Stimulated activated CD4-positive, alpha-beta T cell treated with anti-CD3 and anti-CD28 coated beads, Interleukin-15, amount 100 ng/mL, for 48 hours (primary cell): ENCODE measurements at places on chromosomes 2 and 18.

DNA sequence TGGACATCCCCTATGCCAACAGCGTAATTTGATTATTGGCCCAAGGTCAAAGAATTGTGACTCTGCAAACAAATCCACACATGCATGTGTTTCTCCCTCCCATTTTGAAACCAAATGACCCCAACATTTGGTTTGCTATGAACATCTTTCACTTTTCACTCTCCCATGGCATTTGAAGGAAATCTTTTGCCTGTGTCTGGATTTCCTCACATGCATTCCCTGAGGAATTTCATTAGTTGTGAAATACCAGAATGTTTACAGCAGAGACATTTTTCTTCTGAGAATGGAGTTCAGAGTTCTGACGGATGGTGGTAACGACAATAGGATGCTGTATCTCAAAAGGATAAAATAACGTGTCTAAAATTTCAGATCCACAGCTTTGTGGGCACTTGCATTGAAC, 60.3 kb upstream of the LMAN1 start:
- no peak for DNase-seq

DNA sequence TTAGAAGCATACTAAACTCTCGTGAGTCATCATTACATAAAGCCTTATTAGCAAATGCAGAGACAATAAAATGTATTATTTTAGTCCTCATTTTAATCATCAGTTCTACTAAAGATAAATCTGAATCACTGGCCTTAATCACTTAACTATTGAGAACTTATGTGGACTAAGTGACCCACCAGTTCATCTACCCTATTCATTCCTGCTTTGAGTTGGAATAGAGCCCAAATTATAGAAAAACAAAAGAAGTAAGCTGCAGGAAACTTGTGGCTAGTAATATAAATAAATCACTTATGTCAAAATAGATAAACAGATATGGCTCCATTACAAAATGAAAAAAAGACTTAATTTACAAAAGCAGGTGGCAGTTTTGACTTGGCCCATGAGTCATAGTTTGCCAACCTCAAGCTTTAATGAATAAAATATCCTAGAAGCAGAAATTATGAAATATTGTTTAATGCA, 851.8 kb upstream of the CRIM1 start:
- no peak for DNase-seq

DNA sequence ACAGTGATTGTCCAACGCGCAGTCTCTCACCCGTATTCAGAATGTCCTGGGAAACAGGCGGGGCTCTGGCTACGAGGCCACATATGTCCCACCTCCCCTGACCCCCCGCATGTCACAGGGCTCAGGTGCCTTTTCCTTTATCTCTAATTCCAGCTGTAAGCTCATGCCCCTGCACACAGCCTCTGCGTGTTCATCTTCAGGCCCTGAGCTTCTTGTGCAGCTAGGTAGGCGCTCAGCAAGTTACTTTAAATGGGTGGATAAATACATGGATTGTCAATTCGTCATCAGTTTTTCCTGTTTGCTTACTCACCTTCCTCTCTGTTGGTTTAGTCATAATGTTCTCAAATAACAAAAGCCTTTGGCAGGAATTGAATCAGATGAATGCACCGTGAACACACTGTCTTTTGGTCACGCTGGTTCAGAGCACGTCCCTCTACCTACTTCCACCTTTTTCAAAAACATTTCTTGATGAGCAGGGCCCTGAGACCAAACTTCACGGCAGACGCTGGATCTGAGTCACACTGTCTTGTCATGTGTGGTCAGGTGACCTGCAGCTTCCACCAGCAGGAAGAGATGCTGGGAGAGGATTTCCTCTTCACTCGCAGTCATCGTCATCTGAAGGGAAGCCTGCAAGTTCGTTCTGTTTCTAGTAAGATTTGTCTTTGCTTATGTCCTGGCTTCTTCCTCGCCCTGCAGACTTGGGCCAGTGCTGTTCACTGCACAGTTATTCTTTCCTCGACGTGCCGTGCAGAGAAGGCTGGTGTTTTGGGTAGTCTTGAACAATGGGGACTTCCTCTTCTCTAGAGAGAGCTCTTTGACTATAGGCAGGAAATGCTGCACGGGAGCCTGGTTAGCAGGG, 138.1 kb downstream of the PTGR3 start:
- DNase-seq = peak; percentile 56

GRCh38 chr2:86621280-86621943, 2.3 kb downstream of the RNF103 start:
- no peak for DNase-seq

DNA sequence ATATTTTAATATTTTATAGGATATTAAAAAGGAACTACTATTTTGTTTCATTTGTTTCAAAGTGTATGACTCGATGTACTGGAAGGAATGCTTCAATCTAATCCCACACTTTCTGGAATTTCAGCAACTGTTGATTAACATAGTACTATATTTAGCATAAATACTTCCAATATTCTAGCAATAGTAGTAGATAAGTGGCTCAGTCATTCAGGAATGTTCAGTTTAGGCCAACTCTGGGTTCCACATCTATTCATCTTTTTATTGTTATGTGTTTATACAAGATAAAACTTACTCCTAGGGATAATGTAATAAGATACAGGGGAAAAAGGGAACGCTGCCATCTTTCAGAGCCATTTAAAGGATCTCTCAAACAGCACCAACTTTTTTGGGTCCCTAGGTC, 22.3 kb upstream of the ORC2 start:
- DNase-seq = no peak

- DNase-seq = no peak
These were observed 550.9 kb upstream of the PKDCC start for GRCh38 chr2:41496908-41497307.

DNA sequence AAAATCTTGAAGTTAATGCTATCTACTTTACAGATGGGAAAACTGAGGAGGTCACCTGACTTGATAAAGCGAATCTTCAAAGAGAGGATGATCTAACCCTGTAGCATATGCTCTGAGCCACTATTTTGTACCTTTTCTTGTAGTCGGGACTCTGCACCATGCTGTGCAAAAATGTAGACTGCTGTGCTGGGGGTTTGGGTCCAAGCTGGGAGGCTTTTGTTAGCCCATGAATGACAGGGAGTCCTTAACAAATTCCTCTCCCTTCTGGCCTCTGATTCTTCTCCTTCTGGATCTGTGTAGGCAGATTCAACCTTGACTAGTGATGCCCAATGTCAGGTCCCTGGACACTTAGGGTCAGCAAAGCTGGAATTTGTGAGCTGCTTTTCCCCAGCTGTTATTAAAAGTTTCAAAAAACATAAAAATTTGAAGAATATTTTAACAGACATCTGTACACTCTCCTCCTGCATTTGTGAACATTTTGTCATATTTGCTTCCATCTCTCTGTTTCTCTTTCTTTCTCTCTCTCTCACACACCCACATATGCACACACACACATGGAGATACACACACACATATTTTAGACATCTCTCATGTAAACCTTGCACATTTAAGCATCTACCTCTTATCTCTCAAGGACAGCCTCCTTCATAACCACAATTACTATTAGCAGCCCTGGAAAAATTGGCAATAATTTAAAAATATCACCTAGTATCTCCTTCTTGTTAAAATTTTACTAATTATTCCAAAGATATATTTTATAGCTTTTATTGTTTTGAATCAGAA, 335.0 kb upstream of the TRIB2 start:
- DNase-seq = no peak

GRCh38 chr2:217113491-217113890, 253.6 kb upstream of the TNP1 start:
- DNase-seq = no peak

- no peak for DNase-seq
These were observed 139.0 kb upstream of the SERPINE2 start for GRCh38 chr2:224178056-224178455.

DNA sequence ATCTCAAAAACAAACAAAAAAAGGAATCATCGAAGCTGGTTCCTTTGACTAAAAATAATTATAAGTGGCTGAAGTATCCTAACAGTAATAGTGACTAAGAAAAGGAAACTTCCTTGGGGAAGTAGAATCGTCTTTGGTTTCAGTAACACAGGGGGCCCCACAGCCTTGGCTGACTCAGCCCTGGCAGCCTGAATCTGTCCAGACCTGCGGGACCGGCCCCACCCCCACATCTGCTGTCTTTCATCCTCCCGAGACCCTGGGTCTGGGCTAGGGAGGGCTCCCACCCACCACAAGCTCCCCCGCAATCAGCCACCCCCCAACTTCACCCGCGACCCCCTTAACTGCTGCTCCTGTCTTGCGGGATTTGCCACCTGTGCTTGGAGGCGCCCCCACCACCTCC, 1452.6 kb upstream of the ACVR2A start:
- no peak for DNase-seq

DNA sequence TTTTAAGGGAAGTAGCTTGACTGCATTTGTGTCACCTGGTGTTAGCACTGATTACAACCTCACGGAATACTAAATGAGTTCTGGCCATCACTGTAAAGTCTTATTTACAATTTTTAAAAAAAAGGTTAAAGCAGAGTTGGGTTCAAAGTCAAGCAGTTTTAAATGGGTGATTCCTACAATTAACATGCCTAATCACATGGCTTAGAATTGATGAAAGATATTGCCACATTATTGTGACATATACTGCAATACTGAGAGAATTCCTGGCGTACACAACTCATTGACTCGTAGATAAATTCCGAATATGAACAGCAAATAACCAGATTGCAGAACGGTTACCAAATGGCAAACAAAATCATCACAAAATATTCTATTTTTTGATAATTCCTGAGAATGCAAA, 34.2 kb downstream of the ROCK2 start:
- DNase-seq = no peak

GRCh38 chr2:231615058-231615671, 22.5 kb downstream of the TEX44 start:
- DNase-seq = no peak

GRCh38 chr2:128492966-128493811, 174.5 kb upstream of the HS6ST1 start:
- DNase-seq = no peak

- no peak for DNase-seq
These were observed 334.2 kb upstream of the NETO1 start for GRCh38 chr18:73201940-73202339.

GRCh38 chr2:45888167-45888566, 236.7 kb downstream of the PRKCE start:
- DNase-seq = no peak

GRCh38 chr2:99481941-99482340, 7.9 kb downstream of the REV1 start:
- no peak for DNase-seq

GRCh38 chr2:42965196-42965595, 172.8 kb upstream of the HAAO start:
- DNase-seq = no peak

DNA sequence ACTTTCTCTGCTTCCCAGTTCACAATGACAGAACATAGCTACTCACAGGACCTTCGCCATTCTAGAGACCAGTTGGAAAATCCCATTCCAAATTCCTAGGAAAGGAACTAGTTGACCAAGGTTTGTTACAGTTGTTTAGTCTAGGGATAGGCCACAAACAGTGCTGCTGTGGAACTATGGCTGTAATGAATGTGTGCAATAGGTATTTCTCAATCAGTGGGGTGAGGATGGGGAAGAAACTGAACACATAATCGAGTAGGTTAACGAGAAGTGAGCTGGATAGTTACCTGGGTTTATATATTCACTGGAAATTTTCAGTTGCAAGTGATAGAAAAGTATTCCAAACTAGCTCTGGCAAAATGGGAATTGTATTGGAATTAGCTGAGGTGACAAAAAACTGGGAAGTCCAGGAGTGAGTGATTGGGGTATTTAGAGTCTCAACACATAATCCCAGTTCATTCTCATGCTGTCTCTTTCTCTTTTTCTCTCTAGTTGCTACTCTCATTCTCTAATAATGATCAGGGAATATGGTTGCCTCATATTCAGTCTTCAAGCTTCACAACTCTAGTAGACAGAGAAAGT, 18.2 kb upstream of the HMSD start:
- DNase-seq = no peak
